ENCODE measurements at places on chromosomes 7 and 10.

GRCh38 chr10:17051851-17052250 is 77.8 kb downstream of the CUBN start:
- no peak for DNase-seq

GRCh38 chr10:118958984-118959925 is 70.3 kb upstream of the NANOS1 start:
- no peak for DNase-seq

GRCh38 chr7:34752929-34753328 is 94.9 kb downstream of the NPSR1 start:
- DNase-seq = no peak

GRCh38 chr10:91519899-91520514 is 109.9 kb downstream of the HECTD2 start:
- DNase-seq = no peak

GRCh38 chr7:157625973-157626742 is 289.4 kb downstream of the DNAJB6 start:
- DNase-seq = no peak

GRCh38 chr7:50644586-50644985 is 79.4 kb upstream of the DDC start:
- no peak for DNase-seq

DNA sequence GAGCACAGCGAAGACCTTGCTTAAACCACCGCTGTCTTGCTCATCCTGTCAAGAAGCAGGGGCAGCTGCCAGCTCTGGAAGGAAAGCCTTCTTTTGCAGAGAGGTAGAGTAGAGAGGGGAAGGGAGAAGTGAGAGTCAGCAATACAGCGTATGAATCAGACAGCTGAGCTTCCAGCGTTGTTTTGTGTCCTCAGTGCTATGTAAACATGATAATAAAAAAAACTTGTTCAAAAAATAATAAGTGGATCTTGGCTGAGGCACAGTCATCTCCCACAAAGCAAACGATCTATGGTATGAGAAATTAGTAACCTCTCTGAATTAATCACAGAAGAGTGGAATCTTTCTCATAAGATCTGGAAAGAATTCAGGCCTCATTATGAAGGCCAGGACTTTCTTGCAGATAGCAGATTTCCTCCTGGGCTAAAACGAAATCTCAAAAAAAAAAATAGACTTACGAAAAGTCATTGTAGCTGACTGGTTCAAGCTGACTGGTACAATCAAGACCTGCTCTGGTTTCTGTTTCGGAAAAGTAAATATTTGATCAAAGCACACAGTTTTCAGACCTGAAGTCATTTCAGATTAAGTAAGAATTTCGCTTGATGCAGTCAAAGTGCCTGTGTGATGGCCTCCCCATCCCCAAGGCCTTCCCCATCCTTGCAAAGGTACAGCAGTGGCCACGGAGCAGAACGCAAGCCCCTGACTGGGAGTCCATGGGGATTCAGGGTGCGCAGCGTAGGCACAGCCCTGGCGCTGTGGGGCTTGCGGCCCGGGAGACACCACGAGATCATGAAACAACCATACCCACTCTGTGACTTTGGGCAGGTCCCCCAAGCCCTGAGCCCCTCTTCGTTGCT is 29.4 kb downstream of the CHST15 start:
- no peak for DNase-seq

GRCh38 chr7:151905766-151906165 is 28.9 kb upstream of the PRKAG2 start:
- DNase-seq = no peak

GRCh38 chr7:70620333-70621055 is 511.4 kb upstream of the GALNT17 start:
- no peak for DNase-seq

- DNase-seq = no peak
These were observed 29.7 kb upstream of the SLC13A1 start for GRCh38 chr7:123229426-123229825.

- DNase-seq = no peak
These were observed 8.8 kb upstream of the EPHB4 start for GRCh38 chr7:100835903-100836811.

DNA sequence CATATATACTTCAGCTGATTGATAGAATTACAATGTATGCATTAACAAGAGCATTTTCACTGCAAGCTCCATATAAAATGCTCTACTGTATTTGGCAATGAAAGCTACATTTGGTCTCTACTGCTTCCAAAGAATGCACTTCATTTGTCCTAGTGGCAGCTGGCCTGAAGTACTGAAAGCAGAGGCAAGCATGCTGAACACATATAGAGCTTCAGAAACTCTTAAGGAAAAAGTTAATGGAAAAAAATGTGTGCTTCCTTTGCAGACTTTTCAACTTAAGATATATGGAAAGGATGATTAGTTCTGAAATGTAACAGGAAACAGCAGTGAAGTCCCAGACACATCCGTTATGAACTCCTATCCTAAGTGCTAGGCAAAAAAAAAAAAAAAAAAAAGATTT is 537.1 kb upstream of the POM121L12 start:
- no peak for DNase-seq
